ENCODE measurements at places on chromosomes 3 and 15.
A peak's percentile ranks its signal among the peaks of the same experiment; 100 is the strongest.

GRCh38 chr15:67198157-67198754 lies 56.2 kb downstream of the AAGAB start:
- DNase-seq, result no peak

DNA sequence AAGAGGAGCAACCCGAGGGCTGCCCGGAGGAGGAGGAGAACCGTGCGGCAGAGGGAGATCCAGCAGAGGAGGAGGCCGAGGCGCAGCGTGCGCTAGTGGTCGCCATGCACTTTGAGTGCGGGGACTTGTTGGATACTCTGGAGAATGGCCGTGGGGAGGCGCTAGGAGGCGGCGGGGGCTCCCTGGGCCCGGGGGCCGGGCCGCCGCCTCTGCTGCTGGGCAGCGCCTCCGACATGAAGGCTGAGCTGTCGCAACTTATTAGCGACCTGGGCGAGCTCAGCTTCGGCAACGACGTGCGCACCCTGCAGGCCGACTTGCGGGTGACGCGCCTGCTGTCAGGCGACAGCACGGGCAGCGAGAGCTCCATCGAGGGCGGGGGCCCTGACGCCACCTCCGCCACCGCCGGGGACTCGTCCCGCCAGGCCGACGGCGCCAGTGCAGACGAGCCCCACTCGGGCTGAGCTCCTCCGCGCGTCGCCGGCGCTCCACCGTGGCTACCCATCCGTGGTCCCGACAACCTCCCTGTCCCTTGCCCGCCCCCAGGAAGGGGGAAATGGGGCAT lies 2.0 kb downstream of the FAM43A start:
- DNase-seq, result peak; percentile 67

DNA sequence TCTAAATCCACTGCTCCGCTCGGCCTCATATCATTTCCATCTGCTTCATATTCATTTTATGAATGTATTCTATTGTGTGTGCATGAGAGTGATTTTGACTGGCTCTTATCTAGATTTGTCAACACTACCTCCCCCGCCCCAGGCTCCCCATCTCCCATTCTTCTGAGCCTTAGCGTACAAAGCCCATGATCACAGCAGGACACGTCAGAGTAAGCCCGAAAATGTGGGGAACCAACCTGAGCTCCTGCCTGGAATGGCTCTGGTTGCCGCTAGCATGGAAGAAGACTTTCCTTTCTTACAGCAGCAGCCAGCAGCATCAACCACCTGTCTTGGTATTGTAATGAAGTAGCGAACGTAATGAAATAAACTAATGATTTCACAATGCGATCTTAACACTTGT lies 61.4 kb downstream of the GABRB3 start:
- DNase-seq, result no peak

- DNase-seq, result no peak
These were observed 347.4 kb downstream of the SI start for GRCh38 chr3:164730815-164731360.

GRCh38 chr3:137121704-137122314 lies 164.0 kb downstream of the IL20RB start:
- DNase-seq, result no peak

DNA sequence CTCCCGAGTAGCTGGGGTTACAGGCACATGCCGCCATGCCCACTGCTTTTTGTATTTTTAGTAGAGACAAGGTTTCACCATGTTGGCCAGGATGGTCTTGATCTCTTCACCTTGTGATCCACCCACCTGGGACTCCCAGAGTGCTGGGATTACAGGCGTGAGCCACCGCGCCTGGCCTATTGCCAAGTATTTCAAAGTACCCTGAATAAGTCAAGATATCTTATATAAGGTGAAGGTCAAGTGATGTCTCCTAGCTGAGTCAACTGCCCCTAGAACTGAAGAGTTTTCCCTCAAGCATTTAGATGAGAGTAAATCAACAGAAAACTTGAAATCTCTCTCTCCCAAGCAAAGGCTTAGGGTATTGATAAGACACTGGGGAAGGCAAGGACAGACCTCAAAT lies 63.9 kb downstream of the RPL22L1 start:
- no peak for DNase-seq

- no peak for DNase-seq
These were observed 551.1 kb downstream of the NAALADL2 start for GRCh38 chr3:175410251-175410650.

DNA sequence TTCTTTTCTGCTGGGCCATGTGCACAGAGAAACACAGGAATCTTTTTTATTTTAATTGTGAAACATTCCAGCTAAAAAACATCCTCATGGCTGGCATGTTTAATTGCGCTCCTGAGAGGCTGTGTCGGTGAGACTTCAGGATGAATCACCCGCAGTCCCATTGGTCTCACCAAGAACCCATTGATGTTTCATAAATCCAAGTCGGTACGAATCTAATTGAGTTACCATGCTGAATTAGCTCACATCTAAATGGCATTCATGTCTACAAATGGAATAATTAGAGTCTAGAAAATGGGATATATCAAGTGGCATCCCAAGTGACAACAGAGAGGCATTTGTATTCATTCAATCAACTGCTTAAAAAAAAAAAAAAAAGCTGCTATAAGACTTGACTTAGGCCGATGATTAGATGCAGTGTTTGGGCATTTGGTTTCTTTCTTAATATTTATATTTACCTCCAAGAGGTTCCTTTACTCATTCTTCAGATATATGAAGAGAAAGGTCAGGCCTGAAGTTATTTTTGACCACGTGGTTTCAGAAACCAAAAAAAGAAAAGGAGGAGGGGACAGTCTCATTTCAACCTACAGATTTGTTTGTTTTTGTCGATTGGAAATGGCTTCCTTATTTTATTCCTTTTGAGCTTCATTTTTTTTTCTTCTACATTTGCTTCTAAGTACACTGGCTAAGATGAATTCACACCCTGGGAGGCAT lies 79.1 kb upstream of the FOXB1 start:
- no peak for DNase-seq
